ENCODE measurements at places on chromosomes 2 and 18.

- DNase-seq, result no peak
These were observed 447 bp upstream of the MRPL19 start for GRCh38 chr2:75646090-75646582.

DNA sequence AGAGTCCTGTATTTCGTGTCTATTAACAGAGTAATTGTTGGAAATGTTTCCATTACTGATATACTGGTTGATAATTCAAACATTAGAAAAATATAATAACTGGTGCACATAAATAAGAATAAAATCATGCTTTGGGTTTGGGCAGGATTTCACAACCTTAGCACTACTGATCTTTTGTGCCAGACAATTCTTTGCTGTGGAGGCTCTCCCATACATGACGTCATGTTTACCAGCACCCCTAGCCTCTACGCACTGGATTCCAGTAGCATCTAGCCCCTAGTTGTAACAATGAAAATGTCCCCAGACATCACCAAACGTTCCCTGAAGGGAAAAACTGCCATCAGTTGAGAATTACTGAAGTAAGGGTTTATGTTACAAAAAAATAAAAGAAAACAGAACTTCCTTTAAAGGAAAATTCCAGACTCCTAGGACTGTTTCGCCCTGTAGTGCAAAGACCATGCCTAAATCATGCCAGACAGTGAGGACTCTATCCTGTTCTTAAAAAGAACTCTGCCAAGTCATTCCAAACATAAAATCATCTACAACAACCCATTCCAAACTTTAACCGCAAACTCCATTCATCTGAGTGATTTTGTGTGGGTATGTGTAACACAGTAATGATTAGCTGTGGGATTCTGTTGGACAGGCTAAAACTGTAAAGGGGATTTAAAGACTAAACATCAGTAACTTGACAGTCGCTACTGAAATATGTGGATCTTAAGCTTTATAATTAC is 313.4 kb upstream of the CCDC68 start:
- DNase-seq, result no peak

DNA sequence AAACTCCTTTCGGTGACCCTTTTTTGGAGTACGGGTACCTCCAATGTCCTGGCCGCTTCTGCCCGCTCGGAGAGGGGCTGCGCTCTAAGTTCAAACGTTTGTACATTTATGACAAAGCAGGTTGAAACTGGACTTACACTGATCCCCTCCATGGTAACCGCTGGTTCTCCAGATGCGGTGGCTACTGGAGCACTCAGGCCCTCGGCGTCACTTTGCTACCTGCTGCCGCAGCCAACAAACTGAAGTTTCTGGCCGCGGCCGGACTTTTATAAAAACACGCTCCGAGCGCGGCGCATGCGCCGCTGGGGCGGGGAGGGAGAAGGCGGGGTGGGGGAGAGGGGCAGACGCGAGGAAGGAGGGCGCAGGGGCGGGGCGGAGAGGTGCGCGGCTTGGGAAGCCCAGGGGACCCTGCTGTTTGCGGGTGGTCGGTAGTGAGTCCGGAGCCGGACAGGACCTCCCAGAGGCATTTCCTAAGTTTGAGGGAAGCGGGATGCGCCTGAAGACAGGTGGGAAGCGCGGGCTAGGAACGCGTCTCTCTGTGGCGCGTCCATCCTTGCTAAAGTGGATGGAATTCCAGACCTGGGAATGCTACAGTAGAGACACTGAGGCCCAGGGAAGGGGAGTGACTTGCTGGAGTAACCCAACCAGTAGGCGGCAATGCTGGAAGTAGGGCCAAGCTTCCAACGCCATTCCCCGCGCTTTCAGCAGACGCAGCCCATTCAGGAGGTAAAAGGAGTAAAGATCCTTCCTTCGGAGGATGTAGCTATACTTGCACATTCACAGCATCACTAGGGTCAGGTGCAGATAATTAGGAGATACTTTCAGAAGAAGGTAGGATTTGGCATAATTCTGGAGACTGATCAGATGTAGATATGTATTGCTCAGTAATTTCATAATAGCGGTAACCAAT is at the start of gene CXCR4:
CXCR4 (minus strand) TSS at position 241 of the 910 bp plus-strand sequence; CDS start at position 152, 89 bp downstream.
- DNase-seq, result peak; percentile 86

- no peak for DNase-seq
These were observed 38.2 kb upstream of the FAM136A start for GRCh38 chr2:70340075-70340474.

- DNase-seq, result no peak
These were observed 144.3 kb upstream of the ERBB4 start for GRCh38 chr2:212682937-212683336.

- no peak for DNase-seq
These were observed 18.6 kb upstream of the PDE1A start for GRCh38 chr2:182445391-182445965.

DNA sequence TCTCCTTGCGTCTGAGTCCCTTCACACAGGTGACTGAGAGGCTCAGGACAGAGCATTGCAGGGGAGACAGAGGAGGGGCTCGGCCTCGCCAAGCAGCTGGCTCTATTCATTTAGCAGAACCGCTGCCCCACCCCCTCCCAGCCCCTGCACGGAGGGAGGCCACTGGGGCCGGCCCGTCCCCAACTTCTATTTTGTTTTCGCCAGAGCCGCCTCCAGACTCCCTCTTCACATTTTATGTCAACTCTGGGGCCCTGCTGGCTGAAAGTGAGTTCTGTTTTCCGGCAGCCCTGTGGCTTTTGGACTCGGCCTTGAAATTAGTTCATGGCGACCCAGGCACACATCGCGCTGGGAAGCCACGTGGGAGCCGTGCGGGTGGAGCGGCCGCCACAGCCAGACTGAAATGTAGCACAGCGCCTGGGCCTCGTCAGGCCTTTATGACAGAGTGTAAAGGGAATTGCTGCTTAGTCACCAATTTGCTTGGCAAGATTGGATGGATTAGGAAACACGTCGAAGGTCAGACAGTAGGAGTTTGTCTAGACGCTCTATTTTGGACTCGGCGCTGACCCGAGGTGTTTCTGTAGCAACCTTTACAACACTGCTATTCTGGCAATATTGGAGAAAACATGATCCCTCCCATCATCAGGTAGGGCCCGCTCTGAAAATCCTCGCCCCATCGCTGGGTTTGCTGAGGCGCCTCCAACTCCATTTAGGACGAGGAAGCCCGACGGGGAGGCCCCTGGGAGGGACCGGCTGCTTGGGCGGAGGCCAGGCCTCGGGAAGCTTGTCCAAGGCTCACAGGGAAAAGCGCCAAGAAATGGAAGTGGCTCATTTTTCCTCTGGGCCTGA is 90.7 kb upstream of the CTDP1 start:
- DNase-seq, result peak; percentile 68

DNA sequence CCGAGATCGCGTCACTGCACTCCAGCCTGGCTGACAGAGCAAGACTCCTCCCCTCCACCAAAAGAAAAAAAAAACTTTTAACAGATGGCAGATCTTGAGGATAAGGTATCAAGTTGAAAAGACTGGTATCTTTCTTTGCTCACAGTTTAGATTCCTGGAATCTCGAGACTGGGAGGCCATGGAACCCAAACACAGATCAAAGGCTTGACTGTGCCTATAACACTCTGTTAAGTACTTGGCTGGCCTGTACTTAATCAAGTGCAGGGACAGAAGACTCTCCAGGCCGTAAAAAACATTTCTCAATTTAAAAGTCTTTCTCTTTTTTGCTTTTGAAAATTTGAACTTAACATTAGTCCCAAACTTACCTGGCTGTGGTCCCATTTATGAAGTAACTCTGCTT is 107.1 kb upstream of the ZNF516 start:
- DNase-seq, result no peak

GRCh38 chr18:79248495-79249060 is 147.2 kb upstream of the NFATC1 start:
- DNase-seq, result no peak

GRCh38 chr2:23219666-23220065 is 165.3 kb upstream of the KLHL29 start:
- no peak for DNase-seq

DNA sequence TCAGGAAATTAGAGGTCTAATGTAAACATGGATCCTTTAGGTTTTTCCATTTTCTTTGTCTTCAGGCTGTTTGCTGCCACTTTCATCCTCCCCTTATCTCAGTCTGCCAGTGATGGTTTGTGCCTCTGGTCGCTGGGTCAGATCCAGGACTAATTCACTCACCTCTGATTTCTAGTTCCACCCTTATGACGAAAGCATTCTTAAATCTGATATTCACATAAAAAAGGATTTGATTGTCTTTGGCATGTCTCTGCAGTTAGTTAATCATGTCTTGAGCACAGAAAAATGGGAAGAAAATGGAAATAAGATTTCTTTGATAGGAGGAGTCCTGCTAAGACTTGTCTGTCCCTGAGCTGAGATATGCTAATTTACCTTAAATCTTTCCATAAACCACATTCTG is 4.6 kb downstream of the IL1RL1 start:
- no peak for DNase-seq

DNA sequence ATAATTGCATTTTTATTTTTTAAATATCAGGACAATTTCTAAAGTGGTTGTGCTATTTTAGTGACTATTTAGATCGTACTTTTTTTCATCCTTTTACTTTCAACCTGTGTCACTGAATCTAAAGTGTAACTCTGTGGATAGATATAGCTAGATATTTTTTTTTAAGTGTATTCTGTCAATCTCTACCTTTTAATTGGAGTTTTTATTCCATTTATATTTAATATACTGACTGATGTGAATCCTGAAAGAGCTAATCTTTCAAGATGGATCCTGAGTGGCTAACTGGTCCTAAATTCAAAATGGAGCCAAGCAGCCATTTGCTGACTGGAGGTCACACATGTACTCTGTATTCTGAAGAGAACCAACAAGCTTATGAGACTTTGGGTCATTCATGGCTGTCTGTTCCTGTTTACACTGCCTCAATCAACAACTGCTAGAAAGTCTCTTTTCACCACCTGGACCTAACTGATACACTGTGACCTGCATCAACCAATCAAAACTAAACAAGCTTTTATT is 4.6 kb upstream of the PSMD14 start:
- DNase-seq, result no peak

GRCh38 chr2:240972636-240973521 is 25.5 kb upstream of the SNED1 start:
- no peak for DNase-seq

GRCh38 chr2:134280231-134280630 is 26.4 kb downstream of the MGAT5 start:
- DNase-seq, result no peak

GRCh38 chr18:27175914-27176313 is 9.2 kb downstream of the CHST9 start:
- peak; percentile 22 for DNase-seq

GRCh38 chr2:102063941-102064678 is 72.3 kb downstream of the IL1R2 start:
- DNase-seq, result peak; percentile 71

GRCh38 chr2:222708274-222708710 is 36.8 kb downstream of the MOGAT1 start:
- DNase-seq, result peak; percentile 62

GRCh38 chr2:47014564-47015051 is 99.0 kb upstream of the MCFD2 start:
- DNase-seq, result no peak

GRCh38 chr2:46578961-46579360 is 99.6 kb downstream of the TMEM247 start:
- DNase-seq, result no peak

- no peak for DNase-seq
These were observed 69.7 kb downstream of the PRKCE start for GRCh38 chr2:45721150-45721549.

DNA sequence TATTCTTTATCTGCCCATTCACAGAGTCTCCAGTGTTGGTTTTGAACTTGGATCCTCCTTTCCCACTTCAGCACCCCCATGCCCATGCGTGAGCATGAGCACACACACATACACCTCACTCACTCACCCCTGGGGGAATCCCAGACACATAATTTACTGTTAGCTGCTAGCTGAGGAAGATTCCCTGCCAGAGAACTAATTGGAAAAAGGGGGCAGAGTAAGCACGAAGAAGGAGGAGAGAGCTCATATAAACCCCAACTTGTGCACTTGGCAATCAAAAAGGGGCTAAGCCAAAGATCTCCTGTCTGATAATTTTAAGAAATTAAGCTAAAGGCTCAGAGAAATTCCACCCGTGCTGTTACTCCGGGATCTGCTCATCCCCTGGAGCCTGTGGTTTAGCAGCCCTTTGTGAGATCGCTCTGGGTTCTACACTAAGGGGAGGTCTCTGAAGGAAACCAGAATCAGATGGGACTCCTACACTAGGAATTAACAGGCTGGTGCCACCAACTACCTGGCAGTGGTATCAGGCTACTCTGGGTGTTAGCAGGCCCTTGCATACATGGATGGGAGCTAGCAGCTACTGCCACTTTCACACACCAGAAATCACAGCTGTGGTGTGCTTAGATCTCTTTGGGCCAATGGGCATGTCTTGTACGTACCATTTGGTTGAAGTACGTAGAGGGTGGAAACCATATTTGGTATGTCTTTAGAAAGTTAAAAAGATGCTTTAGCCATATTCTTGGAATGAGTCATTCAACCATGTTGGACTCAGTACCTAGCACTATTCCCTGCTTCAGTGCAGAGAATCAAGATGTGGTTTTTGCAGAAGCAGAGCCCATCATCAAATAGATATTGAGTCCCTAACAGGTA is 95.6 kb upstream of the SLC14A2 start:
- no peak for DNase-seq

DNA sequence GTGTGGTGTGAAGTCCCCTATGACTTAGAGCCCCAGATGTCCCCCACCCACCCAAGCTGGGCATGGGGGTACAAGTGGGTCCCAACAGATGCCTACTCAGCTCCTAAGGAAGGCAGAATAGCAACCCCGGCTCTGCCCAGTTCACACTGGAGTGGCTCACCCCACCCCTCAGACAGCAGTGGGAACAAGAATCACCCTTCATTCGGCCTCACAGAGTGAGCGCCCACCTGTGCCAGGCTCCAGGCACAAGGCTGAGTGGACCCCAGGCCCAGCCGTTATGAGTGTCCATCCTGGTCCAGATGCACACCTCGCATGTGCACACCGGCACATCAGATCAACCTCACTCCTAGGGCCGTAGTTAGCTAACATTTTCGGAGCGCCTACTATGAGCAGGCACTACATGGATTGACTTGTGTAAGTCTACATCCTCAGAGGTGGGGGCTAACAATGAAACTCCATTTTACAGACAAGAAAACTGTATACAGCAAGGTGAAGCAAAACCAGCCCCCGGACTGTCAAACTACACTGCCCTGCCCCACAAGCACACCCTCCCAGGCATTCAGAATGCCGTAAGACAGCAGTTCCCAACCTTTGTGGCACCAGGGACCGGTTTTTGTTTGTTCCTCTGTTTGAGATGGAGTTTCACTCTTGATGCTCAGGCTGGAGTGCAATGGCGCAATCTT is 2.8 kb upstream of the ASTL start:
- DNase-seq, result no peak

- DNase-seq, result no peak
These were observed 112.8 kb downstream of the ZNF516 start for GRCh38 chr18:76382275-76382674.

DNA sequence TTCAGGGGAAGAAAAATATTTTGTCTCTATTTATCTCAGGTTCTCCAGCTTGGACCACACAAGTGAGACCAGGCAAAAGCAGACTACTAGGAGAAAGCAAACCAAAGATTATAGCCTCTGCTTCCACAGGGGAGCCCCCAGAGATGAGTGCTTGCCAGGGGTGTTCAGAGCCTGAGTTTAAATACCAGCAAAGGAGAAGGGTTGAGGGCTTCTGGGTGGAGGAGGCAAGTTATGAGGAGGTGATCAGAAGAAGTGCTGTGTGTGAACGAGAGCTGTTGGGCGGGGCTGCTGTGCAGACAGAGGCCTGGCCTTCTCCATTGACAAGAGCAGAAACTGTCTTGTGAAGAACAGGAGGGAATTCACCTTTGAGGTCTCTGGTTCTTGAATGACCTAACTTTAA is 32.8 kb upstream of the PXDN start:
- no peak for DNase-seq

Data from iPS-NIHi11 (cell line).